ENCODE measurements at places on chromosomes 3 and 15.

GRCh38 chr3:101846709-101847108 is 2.6 kb upstream of the NFKBIZ start:
- no peak for DNase-seq

GRCh38 chr3:123759871-123760270 is 124.3 kb downstream of the MYLK start:
- DNase-seq = no peak

DNA sequence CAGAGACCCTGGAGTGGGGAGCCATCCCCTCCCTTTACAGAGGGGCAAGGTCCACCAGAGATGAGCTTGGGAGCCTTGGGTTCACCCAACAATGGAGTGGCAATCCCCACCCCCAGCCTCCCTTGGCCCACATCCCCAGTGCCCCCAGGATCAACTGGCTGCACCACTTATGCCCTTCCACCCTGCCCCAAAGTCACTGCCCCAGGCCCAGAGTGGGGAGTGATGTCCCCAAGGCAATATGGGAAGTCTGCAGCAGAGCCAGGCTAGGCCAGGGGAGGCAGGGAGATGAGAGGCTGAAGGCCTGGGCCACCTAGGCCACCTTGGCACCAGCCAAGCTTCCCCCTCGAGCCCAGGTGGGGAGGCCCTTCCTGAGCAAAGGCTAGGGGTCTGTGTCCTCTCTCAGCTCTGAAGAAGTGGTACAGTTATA is 145.5 kb downstream of the SMAD6 start:
- DNase-seq = no peak

DNA sequence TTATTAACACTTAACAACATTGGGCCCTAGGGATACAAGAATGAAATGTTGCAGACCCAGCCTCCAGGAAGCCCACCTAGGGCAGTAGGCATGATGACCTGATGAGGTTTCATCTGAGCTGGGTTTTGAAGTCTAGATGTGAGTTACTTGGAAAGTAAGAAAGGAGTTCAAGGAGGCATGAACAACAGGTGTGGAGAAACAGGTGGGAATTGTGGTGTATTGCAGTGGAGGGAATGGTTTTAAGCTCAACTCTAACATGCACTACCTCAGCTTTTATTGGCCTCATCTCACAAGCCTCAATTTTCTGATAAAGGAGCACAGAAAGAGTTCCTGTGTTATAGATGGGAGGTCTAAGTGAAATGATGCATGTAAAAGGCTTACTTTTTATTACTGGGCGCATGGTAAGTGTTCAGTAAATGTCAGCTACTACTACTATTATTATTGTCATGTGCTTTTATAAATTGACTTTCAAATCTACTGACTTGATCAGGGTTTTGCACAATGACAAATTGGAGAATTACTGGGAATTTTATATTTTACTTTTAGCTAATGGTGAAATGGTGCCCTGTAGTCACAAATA is 19.3 kb downstream of the SCAANT1 start:
- no peak for DNase-seq

- peak; percentile 69 for DNase-seq
Measured at GRCh38 chr3:13045904-13046568, 27.2 kb downstream of the IQSEC1 start.

GRCh38 chr3:114550165-114550564 is 256.3 kb downstream of the TIGIT start:
- no peak for DNase-seq

GRCh38 chr15:91924837-91925495 is 71.5 kb downstream of the SLCO3A1 start:
- no peak for DNase-seq

DNA sequence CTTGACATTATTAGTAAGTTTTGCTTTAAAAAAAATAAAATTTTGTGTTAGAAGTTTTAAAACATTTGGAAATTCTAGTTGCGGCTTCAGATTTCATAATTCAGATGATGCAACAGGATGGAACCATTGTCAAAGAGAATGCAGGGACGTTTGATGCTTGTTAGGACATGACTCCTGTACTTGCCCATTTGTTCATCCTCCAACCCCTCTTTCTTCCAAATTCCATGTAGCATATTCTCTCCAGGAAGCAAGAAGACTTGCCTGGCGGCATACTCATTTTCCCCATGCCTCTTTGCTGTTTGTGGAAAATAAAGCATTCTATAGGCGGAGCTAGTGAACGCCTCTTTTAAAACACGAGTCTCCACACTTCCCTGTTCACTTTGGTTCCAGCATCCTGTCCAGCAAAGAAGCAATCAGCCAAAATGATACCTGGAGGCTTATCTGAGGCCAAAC is at the start of gene CSTA:
Gene CSTA, plus strand, starts transcription at position 378 of the 453 bp plus-strand sequence. Its CDS starts 45 bp downstream, at position 423.
- DNase-seq = no peak

GRCh38 chr15:90248789-90249202 is 560 bp upstream of the TTLL13 start:
- DNase-seq = no peak

GRCh38 chr3:100900671-100901335 is 92.4 kb downstream of the ABI3BP start:
- no peak for DNase-seq

DNA sequence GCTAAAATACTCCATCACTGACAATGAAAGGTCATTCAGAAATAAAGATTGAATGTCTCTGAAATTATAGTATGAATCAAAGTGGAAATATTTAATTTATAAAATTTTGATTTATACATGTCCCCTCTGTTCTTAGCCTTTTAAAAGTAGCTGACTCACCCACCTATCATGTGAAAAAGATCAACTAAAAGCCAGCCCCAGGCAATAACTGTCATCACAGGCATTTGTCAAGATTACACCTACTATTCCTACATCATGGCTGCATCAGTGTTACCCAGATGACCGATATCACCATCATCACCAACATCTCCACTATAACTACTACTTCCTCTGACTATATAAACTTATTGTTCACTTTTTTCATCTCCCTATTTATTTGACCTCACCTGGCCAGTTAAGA is 14.3 kb upstream of the PIK3R4 start:
- no peak for DNase-seq

DNA sequence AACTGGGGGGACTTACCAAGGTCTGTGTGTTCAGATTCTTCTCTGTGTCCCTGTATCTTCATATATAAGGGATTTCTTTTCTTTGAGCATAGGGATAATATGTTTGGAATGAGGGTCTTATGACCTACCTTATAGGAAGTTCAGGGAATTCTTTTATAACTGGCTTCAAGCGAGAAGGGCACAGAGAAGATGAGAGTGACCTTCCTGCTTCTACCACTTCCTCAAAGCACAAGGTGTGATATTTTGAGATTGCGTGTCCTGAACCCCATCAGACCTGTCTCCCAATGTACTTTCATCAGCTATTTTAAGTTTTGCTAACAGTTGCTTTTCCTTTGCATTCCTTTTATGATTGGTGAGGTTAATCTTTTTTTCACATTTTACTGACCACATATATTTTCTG is 3.1 kb upstream of the PSMD6 start:
- no peak for DNase-seq

All from GM12891 (cell line).